ENCODE measurements at places on chromosomes 16 and 17.

- DNase-seq: no peak
These were observed 74.8 kb upstream of the GRIN2A start for GRCh38 chr16:10256784-10257641.

GRCh38 chr17:46167826-46168569, 25.2 kb downstream of the KANSL1 start:
- peak; percentile 74 for DNase-seq

GRCh38 chr16:1045310-1045992, 27.1 kb upstream of the SSTR5 start:
- DNase-seq: no peak

GRCh38 chr17:56681561-56682266, 88.2 kb downstream of the NOG start:
- peak; percentile 32 for DNase-seq

DNA sequence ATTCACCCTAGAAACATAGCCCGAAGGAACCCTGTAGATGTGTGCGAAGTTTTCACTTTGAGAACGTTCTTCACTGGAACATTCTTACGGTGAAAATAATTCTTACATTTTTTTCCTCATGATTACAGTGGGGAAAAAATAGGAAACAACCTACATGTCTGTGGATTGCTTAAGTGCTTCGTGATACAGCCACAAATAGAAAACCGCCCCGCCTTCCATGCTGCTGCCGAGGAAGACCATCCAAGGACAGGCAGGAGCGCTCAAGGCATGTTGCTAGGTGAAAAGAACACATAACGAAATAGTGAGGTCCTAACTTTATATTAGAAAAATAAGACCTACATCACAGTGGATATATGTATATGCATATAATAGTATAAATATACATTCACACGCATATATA, 78.8 kb downstream of the BMERB1 start:
- DNase-seq: no peak

DNA sequence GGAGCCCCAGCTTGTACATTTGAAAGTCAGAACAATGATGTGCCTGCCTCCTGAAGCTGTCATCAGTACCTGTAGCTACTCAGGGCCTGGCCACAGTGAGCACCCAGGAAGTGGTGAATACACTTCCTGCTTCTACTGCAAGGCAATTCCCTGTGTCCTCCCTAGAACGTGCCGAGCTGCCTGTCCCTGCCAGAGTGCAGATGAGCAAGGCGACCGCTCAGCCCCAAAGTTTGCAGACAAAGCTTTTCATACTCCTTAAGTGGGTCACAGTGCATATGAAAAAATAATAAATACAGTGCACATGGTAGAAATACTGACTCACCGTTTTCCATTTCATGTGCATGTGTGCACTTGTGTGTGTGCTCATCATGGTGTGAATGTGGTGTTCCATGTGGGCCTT, 77.3 kb downstream of the MPRIP start:
- no peak for DNase-seq

DNA sequence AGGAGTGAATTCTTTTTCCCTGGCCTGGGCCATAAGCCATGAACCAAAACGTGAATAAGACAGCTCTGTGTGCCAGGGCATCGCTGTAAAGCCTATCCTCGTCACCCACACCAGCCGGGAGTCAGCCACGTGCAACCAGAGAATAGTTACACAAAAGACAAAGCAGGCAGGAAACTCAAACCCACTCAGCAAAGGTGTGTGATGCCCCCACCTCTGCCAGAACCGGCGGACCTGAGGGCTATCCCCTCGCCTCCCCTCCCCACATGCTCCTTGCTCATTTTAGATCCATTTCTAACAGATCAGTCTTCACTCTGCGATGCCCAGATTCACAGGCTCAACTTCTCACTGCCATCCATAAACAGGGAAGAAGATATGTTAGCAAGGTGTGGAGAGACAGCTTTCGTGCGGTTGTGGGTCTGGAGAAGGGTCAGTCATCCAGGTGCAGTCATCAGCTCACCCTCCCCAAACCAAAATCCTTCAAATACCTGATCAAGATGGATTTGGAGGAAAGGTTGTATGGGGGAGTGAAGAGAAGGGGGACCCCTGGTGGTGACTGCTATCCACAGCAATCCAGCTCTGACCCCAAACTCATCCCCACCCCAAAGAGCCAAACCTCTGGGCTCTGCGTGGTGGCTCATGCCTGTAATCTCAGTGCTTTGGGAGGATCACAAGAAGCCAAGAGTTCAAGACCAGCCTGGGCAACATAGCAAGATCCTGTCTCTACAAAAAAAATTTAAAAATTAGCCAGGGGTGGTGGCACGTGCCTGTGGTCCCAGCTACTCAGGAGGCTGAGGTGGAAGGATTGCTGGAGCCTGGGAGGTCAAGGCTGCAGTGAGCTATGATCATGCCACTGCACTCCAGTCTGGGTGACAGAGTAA, 219.2 kb downstream of the C16orf78 start:
- no peak for DNase-seq

DNA sequence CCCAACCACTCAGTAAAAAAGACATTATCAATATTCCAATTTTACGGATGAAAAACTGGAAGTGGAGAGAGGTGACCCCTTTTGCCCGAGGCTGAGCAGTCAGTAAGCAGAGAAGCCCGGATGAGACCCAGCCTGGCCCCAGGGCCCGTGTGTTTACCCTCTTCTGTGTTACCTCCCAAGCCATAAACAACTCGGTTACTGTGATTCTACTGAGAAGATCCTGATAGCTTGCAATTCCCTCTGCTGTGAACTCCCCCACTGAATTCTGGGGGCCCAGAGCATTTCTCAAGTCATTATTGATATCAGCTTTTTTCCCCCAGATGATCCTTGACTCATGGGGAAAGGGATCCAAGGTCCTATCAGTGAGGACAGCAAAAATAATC, 482.6 kb upstream of the ERCC4 start:
- no peak for DNase-seq

DNA sequence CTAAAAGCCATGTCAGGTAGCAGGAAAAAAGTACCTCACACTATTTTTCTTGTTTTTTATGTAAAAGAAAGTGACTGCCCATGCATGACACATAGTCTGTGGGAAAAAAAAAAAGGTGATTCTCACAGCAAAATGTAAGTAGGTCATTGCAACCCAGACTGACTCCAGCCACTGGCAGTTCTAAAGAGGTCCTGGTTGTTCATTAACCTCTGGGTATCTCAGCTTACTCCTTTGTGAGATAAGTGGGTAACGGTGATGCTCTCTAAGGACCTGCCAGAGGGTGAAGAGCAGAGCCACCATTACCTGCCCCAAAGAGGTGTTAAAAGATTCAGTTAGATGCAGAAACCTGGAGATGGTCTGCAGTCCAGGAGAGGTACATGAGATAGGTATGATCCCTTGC, 531.9 kb downstream of the GRIN2A start:
- no peak for DNase-seq

- DNase-seq: no peak
These were observed 4.4 kb downstream of the TMEM204 start for GRCh38 chr16:1537763-1538289.

- no peak for DNase-seq
These were observed 342.2 kb upstream of the TNRC6C start for GRCh38 chr17:77616254-77616731.

DNA sequence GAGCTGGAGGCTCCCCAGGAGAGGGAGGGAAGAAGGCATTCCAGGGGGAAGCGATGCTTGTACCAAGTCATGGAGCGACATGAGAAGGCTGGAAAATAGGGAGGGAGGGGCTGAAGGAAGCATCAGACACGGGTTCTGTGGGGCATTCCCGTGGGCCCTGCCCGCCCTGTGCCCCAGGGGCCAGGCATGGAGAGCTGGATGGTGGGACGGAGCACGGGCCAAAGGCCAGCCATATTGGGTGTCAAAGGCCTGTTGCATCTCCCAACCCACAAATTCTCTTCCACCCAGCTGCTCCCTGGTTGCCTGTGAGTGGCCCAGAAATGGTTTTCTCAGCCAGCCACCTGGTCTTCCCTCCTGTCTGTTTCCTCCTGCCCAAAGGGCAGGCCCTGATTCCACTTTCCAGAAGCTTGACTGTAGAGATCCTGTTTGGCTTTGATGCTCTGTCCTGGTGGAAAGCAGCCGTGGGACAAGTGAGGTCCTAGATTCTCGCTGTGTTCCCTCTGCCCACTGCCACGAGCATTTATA, 3.2 kb downstream of the CDR2L start:
- no peak for DNase-seq

DNA sequence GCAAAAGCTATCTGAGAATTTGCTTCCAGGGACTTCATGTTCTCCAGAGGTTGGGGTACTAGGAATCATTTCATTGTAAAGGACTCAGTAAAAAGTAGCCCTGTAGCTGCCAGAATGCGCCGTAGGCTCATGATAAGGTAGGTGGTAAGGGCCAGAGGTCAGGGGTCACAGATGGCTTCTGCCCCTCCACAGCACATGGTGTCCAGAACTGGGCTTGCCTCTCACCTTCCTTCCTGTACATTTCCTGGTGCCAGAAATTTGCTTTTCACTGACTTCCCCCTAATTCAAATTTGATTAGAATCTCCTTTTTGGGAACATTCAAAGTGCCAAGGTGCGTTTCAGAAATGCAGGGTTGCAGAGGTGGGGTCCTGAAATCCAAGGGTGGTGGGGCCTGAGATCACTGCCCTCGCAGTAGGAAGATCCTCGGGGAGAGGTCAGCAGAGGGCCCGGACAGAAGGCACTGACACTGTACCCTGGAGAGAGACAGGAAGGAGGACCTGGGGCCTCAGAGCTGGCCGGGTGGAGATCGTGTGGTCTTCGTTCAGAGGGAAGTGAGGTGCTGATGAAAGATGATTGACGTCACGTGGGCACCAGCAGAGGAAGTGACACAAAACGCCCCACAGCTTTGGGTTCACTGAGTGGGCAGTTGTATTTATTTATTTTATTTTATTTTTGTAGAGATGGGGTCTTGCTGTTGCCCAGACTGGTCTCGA, 25.5 kb upstream of the METRNL start:
- no peak for DNase-seq

- no peak for DNase-seq
These were observed 104.2 kb downstream of the ADCY9 start for GRCh38 chr16:4011940-4012629.

DNA sequence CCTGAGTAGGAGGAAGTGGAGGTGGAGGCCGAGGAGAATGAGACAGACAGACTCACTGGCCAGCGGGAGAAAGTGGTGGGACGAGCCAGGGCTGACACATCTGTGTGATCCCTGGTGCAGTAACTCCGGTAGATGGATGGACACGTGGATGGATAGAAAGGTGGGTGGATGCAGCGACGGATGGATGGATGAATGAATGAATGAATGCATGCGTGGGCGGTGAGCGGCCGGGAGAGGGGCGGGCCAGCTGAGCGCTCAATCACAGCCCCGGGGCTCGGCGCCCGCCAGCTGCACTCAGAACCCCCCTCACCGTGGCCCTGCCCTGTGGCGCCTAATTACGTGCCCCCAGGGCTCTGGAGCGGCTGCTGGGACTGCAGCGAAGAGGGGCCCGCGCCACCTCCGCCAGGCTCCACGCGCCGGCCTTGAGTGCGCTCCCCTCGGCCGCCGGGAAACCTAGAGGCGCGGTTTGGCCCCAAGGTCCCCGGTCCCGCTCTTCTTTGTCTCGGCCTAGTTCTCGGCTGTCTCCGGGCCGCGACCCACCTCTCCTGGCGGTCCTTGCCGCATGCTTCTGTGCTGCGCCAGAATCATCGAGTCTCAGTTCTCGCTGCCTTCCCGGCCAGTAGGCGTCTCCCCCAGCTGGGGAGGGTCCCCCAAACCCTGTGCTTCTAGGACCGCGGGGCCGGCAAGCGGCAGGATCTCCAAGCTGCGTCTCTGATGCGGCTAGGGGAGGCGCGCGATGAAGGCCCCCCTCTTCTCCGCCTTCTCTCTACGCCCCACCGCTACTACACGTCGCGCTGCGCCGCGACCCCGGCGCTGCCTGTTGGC, 41.0 kb downstream of the RAI1 start:
- DNase-seq: no peak

GRCh38 chr16:11697319-11697718, 29.1 kb downstream of the SNN start:
- DNase-seq: no peak

DNA sequence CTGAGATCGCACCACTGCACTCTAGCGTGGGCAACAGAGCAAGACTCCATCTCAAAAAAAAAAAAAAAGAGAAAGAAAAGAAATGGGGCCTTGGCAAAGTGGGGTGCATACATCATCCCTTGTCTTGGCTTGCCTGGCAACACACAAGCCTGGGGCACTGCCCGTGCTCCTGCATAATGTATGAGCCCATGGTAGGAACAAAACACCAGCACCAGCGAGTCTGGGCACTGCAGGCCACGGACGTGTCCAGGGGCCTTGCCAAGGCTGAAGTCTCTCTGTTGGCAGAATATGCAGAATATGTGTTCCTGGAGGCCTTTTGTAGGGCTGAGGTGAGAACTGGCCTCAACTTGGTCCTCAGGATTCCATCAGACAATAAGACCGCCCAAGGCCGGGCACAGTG, 15.7 kb upstream of the ALDOA start:
- no peak for DNase-seq

DNA sequence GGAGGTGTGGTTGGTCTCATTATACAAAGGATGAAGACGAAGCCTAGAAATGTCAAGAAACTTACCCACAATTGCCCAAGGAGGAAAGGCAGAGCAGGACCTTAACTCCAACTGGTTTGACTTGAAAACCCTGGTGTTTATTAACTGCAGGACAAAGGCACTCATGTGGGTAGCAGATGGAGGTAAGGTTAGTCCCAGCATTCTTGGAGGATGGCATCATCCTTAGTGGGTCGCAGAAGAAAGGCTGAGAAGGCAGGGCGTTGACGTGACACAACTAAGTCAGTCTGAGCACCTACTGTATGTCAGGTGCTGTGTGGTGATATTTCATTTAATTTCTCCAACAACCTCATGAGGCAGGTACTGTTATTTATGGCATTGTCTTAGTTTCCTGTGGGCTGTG, 101.3 kb downstream of the HAPSTR1 start:
- DNase-seq: no peak

GRCh38 chr17:78044280-78044835, 84.2 kb downstream of the TMC6 start:
- DNase-seq: no peak

DNA sequence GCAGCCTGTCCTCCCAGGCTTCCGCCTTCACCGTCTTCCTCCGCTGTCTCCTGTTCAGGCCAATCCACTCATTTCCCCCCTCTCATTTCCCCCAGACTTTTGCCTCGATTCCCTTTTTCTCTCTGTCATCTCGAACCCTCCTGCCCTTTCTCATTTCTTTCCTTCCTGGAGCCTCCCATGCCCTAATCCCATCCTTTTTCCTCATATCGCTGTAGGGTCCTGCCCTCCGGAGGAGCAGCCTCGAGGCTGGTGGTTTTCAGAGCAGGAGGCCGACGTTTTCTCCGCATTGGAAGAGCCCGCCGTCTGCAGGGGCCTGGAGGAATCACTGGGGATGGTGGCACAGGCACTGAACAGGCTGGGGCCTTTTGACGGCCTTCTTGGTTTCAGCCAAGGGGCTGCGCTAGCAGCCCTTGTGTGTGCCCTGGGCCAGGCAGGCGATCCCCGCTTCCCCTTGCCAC, 597 bp downstream of the OVCA2 start:
- DNase-seq: no peak

- DNase-seq: no peak
These were observed 54.5 kb downstream of the FOXK2 start for GRCh38 chr17:82574041-82574440.

GRCh38 chr16:23535901-23536300, 21.2 kb downstream of the EARS2 start:
- no peak for DNase-seq

- no peak for DNase-seq
These were observed 263.4 kb downstream of the MRTFB start for GRCh38 chr16:14334366-14335080.
